ENCODE measurements at places on chromosomes 1 and 21.

DNA sequence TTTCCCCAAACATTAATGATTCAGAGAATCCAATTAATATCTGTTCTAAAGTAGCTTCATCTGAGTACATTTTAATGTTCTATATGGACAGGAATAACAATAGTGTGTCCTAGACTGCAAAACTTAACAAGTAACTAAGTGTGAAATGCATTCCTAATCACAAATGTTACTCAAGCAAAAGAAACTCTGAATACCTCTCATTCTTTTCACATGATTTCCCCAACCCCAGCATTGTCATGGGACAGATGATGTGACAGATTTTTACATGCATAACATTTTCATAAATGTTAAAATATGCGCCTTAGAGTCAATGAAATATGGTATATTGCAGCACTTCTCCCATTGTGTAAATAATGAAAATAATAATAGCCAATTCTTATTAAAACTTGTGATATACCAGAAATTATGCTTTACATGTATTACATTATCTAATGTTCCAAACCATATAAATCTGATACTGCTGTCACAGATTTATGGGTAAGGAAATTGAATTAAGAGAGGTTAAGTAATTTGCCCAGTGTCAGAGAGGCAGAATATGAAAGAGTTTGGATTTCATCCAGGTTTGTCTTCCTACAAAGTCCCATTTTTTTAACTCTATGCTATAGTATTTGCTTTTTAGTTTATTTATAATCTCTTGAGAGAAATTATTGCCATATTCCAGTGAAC, 269.4 kb downstream of the LRRC7 start:
- no peak for DNase-seq

DNA sequence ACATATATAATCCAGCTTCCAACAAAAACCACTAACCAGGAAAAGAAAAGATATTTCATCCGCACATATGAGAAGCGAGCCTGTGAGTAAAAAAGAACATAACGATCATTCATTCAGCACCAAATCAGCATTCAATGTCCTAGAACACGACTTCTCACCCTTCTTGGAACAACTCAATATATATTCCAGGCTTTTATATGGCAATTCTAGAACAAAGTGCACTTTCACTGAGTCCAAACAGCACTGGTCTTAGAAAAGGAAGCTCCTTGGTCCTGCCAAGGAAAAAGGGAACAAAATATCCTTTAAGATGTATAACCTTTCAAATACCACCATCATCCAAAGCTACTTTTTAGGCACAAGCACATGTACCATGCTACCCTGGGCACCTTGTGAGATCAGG, 44.5 kb downstream of the RPL5 start:
- no peak for DNase-seq

DNA sequence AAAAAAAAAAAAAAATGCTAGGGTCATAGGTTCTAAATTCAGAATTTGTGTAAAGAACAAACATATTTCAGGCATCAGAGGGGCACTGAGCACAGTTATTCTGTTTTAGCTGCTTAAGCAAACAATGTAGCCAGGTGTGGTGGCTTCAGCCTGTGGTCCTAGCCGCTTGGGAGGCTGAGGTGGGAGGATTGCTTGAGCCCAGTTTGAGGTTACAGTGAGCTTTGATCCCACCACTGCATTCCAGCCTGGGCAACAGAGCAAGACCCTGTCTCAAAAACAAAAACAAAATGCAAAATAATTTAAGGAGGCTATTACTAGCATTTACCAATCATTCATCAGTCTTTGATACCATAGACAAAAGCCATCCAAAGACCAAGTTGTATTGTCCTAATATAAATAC, 49.7 kb upstream of the CDC42BPA start:
- no peak for DNase-seq

DNA sequence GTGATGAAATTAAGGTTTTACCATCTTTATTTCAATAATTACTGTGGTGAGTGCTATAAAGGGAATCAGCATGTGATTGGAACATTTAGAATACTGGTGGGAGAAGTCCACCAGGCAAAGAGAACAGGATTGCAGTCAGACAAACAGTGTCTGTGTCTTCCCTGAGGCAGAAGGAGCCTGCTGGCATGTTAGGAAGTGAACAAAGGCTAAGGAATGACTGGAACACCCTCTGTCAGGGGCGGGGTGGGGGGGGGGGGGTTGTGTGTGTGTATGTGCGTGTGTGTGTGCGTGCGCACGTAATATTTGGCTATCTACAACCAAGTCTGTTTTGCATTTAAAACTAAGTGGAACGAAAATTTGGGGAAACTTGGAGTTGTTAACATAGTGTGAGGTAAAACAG, 30.2 kb downstream of the SRRM1 start:
- no peak for DNase-seq

- DNase-seq = no peak
Observed at GRCh38 chr1:30765556-30766434, 8.2 kb upstream of the LAPTM5 start.

DNA sequence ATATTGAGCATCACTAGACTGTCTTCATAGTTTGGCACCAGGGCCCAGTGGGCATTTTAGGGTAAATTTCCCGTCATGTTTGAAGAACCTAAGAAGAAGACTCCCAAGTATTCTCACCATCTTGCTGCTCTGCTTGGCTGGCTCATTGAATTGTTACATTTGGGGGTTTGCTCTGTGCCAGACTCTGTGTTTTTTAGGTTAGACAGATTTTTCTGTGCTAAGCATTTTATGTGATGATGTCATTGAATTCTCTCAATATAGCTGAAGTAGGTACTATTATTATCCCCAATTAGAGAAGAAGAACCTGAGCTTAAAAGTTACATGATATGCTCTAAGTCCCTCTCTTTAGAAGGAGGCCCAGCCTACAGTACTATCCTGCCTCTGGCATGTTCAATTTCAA, 28.0 kb upstream of the DNASE2B start:
- no peak for DNase-seq

DNA sequence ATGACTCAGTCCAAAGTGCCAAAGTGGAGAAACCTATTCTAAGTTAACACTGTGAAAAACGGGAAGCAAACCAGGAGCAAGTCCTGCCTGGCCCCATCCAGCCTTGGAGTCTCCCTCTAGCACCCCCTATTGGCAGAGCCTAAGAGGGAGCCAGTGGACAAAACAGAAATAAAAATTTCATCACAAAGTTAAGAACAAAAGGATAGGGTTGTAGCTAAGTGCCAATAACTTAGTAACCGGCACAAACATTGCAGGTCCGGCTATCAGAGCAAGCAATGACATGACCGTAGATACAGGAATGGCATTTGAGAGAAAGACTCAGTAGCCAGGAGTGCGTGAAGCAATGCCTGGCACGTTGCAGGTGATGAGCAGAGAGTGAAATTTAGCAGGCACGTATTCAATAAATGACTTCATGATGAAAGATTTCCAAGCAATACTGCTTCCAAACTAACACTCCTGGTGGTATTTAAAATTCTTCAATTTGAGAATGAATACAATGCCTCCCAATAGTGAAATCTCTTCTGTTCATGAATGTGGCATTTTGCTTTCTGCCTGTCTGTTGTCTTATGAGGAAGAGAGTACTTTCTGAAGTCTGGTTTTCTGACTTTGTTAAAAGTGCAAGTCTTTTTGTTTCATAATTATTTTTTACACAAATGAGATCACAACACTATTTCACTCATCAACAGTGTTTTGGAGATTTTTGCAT, 391.0 kb downstream of the OMA1 start:
- DNase-seq = peak; percentile 80

GRCh38 chr1:224831501-224831900, 98.0 kb upstream of the DNAH14 start:
- no peak for DNase-seq

- DNase-seq = no peak
Observed at GRCh38 chr1:119622311-119623192, 25.5 kb downstream of the ZNF697 start.

DNA sequence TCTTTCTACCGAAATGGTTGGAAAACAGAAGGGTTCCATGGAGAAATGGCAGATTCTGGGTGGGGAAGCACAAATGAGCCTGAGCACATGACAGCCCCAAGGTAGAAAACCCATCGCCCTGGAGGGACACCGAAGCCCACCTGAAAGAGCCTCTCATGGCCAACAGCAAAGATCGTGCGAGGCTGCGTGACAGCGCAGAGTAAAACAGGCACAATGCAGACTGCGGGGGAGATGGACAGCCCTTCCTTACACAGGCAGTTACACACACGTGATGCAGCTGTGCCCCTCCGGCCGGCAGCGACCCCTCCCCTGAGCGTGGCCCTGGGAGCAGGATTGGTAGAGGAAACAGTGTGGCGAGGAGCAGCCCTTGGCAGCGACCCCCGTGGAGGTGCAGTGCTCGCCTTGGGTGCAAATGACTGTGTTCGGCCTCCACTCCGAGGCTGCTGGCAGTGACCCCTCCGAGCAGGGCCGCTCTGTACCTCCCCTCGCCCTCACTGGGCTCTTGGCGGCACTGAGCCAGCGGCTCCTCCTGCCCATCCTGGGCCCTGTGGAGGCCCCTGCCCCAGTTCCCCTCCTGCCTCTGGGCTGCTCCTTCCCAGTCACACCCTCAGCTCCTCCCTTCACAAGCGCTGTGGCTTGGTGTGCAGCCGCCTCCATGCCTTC, 120.9 kb upstream of the COL6A1 start:
- DNase-seq = no peak

DNA sequence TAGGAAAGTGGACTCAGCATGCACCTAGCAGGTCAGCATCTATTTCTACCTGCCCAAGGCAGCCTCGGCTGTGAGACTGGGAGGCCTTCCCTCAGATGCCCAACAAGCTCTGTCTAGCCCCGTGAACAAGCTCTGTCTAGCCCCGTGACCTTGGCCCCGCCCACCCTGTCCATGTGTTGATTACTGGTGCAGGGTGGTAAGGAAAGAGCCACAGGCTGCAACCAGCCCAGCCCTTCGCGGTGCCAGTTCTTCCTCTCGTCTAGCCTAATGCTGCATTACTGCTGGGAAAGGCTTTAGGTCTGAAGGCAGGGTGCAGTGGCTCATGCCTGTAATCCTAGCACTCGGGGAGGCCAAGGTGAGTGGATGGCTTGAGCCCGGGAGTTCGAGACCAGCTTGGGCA, 2.2 kb downstream of the GPR153 start:
- peak; percentile 56 for DNase-seq

DNA sequence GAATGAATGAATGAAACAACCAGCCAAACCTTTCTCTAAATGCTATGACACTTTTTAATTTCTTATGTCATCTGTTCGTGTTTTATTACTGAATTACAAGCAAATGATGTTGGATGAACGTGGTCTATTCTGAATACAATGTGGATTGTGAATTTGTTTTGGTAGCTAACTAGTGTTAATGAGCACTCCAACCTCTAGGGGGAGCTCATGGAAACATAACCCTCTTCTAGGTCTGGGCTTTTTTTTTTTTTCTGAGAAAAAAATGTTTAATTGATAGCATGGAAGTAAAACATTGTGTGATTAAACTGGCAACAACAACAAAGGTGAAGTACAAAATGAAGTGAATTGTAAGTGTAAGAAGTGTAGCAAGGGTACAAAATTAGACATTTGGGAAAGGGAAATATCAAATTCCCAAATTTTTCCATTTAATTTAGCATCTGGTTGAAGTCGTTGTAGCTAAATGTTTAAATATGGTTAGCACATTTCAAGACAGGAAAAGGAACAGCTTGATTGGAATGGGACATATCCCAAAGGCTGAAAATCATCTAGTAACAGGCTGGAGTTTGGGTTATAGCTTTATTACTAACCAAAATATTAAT, 42.6 kb upstream of the PTGS2 start:
- DNase-seq = peak; percentile 89

DNA sequence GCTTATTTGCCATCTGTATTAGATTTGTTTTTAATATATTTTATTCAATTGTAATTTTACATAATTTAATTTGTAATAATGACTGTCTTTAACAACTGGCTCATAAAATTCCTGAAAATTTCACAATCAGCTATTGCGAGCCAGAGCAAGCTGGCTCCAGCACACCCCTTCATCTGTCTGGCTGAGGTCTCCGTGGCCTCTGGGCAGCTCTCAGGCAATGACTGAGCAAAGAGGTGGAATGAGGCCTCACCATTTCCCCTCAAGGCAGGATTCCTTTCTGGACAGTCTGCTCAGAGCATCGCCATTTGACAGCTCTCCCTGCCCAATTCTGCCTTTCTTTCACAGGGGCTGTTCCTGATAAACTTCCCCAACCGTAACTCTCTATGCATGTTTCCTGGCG, 5.8 kb upstream of the KANK4 start:
- DNase-seq = no peak

DNA sequence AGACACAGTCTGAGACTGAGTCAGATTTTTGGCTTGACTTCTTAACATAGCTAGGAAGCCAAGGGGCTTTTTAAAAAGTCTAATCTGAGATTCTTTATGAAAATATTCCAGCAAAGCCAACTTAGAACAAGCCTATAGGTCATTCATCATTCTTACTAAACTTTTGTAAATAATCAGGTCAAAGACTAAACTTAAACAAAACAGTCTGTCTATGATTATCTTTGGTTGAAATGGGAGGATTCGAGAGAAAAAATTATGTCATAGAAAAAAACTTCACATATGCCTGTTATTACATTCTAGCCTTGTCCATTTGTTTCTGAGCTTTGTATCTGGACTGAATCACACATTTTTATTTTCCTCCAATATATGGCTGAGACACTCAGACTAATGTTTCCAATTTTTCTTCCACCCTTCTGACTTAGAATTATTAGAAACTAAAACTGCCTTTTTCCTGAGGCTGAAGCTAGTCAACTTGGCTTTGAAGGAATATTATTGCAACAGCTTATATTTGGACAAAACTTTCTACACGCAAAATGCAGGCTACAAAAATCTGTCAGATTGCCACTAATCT, 83.3 kb downstream of the ETS2 start:
- no peak for DNase-seq

- DNase-seq = no peak
Observed at GRCh38 chr1:113007706-113008364, 51.8 kb upstream of the SLC16A1 start.

GRCh38 chr1:232486454-232487207, 143.3 kb downstream of the SIPA1L2 start:
- DNase-seq = no peak

- DNase-seq = no peak
Observed at GRCh38 chr21:30478004-30478403, 2.2 kb downstream of the KRTAP19-1 start.

- DNase-seq = no peak
Observed at GRCh38 chr1:201499191-201499590, 7.7 kb downstream of the CSRP1 start.

GRCh38 chr1:180366371-180367068, 135.9 kb downstream of the ACBD6 start:
- no peak for DNase-seq

DNA sequence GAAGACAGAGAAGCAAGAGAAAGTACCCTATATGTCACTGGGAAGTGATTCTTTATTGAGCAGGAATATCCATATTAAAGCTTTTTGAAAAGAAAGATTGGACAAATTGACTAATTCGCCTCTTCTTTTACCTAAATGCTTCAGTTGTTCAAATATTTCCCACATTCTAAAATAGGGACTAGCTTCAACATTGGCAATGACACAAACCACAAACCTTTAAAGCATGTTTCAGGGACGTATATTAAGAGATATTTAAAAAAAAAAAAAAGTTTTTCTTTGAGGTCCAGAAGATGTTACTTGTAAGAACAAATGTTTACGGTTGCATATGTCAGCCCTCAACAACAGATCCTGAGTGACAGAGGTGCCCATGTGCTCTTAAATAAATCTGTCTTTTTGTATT, 235.0 kb upstream of the NFIA start:
- no peak for DNase-seq

- no peak for DNase-seq
Observed at GRCh38 chr1:156675210-156676113, 1.7 kb downstream of the NES start.

GRCh38 chr1:1402072-1402900, 3.2 kb upstream of the CCNL2 start:
- DNase-seq = peak; percentile 84

- no peak for DNase-seq
Observed at GRCh38 chr1:224640587-224640986, 24.5 kb downstream of the CNIH3 start.

GRCh38 chr1:75731881-75732280, 7.4 kb downstream of the ACADM start:
- DNase-seq = no peak
